Upper lobe of left lung (tissue), 6 donors: ENCODE measurements at places on chromosomes 12 and 14.

- DNase-seq = no peak
These were observed 766.7 kb upstream of the TBX3 start for GRCh38 chr12:115450710-115451109.

DNA sequence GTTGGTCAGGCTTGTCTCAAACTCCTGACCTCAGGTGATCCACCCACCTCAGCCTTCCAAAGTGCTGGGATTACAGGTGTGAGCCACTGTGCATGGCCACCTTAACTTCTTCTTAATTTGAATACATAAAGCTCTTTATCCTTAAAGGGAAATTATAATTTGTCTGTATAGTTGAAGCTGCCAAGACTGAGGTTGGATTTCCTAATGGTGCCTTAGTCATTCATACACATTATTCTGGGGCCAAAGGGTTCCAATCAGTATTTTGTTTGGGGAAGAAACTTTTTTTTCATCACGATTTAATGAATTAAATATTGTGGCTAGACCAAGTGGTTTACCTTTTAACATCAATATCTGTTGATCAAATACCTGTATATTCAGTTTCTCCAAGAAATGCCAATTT is 135.9 kb downstream of the SYT1 start:
- DNase-seq = no peak

GRCh38 chr14:31059152-31059924 is 33.2 kb upstream of the STRN3 start:
- DNase-seq = peak; percentile 58

DNA sequence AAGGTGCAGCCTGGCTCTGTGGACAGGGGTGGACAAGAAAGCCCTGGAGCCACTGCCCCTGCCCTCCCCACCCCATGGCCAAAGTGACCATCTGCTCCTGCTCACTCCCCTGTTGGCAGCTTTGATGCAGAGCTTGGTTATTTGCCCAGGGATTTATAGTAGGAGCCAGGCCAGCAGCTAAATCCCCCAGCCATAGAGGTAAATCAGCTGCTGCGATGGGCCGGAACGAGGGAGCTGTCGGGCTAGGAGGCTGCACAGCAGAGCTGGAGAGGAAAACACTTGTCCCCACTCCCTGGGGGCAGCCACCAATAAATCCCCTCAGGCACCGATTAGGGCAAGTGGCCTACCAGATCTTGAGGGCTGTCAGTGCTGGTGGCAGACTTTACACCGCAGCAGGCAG is 26.0 kb downstream of the SMUG1 start:
- DNase-seq = no peak

DNA sequence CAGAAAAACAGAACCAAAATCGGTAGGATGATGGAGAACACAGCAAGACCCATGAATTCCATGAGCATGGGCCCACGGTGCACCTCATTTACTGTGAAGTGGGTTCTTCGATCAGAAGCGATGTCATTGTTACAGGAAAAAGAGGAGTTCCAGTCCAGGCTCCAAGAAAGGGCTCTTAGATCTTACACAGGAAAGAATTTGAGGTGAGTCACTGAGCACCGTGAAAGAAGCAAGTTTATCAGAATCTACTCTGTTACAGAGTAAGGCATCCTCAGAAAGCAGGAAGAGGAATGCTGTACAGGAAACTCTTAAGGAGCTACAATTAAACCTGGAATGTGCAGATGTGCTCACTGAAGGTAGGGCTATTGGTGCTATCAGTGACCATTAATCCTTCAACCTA is 11.6 kb upstream of the CHFR start:
- DNase-seq = no peak

DNA sequence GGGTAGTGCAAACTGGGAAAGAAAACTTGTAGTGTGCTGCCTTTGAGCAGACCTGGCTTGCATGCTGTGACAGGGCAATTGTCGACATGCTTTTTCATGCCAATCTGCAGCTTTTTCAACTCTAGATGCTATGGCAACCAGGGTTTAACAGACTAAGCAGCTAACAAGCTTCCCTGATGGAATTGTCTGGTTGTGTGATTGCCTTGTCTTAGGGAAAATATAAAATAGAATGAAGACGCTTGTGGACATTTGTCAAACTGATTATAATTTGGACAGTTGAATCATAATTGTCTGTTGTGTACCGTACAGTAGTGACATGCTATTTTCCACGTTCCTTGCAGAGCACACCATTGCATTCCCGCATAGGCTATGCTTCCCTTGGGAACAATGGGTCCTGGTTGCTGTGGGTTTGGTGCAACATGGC is 113.0 kb downstream of the FOXG1 start:
- no peak for DNase-seq

DNA sequence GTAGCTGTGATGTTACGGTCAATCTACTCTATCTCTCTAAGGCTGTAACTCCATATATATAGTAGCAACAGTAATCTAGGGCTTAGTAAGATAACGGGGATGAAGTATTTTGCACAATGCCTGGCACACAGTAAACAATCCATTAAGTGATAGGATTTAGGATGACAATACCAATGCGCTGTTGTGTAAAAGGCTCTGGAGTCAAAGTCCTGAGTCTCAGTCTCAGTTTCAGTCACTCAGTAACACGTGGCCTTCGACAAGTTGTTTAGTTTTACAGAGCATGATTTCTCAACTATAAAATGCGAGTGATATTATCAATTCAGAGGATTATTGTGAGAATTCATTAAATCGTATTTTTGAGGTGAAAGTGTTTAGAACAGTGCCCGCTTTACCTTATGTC is 162.4 kb downstream of the GARIN6 start:
- no peak for DNase-seq

GRCh38 chr12:1705774-1706631 is 15.1 kb downstream of the ADIPOR2 start:
- no peak for DNase-seq
